ENCODE measurements at places on chromosomes 5 and 9. TPM values are rescaled to one million over a fixed set of nuclear protein-coding genes. Genes with fewer than 3 reads are reported as not detected.

DNA sequence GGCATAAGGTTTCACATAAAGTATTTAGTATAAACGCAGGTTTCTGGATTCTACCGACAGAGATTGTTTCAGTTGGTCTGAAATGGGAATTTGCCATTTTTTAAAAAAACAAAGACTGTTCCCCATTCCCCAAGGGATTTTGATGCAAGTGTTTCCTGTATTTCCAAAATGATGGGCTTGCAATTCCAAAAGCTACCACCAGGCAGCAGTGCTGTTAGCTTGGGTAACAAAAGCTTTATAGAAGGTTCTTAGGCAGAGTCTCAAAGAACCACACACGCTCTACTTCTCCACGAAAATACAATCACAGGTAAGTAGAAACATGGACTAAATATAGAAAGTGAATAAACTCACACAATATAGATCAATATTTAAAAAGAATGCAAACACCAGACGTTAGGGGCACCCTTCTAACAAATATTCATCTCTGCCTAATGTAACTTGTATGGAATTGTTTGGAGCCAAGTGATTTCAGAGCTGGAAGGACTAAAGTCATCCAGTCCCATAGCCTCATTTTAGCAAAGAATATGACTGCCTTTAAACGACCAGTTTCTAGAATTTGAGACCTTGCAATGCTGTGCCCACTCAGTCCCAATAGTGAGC lies 154.3 kb downstream of the SPOCK1 start:
- peak; percentile 37 for DNase-seq

- no peak for DNase-seq
Observed at GRCh38 chr9:76431601-76432000, 27.4 kb upstream of the GCNT1 start.

DNA sequence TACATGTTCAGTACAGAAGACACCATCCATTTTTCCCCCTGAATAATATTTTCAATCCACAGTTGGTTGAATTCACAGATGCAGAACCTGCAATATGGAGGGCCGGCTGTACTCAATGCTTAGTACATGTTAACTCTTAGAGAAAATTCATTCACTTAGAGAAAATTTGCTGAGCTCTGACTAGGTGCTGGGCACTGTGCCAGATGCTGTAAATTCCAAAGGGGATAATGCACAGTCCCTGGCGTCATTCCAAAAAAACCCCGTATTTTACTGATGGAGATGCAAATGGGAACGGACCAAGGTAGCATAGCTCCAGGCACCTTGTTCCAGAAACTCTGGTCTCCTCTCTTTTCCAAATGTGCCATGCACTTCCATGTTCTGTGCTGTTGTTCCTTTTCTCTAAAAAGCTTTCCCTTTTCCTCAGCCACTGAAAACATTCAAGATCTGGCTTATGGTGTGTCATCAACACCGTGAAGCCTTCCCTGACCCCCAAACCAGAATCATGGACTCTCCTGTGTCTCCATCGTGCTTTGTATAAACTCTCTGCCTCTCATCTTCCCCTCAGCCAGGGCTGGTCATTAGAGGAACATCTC lies 55.7 kb upstream of the COL15A1 start:
- DNase-seq: no peak

GRCh38 chr9:37706290-37706689 lies 47.3 kb upstream of the TRMT10B start:
- DNase-seq: no peak

CAVIN4 gene
- total RNA-seq: 0.10 TPM

PLAA gene
- 29.0 TPM for total RNA-seq

PRDM9 gene
- total RNA-seq: not detected
